ENCODE measurements at places on chromosomes 5 and 9. TPM values are rescaled to one million over a fixed set of nuclear protein-coding genes. Genes with fewer than 3 reads are reported as not detected.

DNA sequence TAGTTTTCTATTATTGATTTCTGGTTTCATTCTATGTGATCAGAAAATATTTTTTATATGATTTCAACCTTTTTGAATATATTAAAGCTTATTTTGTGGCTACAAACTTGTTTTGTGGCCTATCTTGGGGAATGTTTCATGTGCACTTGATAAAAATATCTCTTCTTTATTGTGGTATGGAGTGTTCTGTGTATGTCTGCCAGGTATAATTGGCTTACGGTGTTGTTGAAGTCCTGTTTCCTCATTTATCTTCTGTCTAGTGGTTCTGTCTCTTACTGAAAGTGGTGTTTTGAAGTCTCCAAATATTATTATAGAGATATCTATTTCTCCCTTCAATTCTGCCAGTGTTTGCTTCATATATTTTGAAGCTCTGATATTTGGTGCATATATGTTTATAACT is 9.6 kb downstream of the CARD19 start:
- no peak for DNase-seq
- H3K36me3 ChIP-seq: peaks cover 3% of the 10 kb centered on the region
- no peaks in the 10 kb centered on the region for H3K4me1 ChIP-seq
- no peaks in the 10 kb centered on the region for H3K27me3 ChIP-seq
- no peak overlapping the region for H3K27ac ChIP-seq

GRCh38 chr9:106697390-106697749 is 165.6 kb upstream of the ZNF462 start:
- no peak for DNase-seq
- H3K4me3 ChIP-seq: no peak overlapping the region
- no peaks in the 10 kb centered on the region for H3K27me3 ChIP-seq
- H3K36me3 ChIP-seq: no peaks in the 10 kb centered on the region
- H3K27ac ChIP-seq: no peak overlapping the region
- H3K4me1 ChIP-seq: no peaks in the 10 kb centered on the region

GRCh38 chr5:81314581-81314980 is 13.2 kb downstream of the ZCCHC9 start:
- H3K27ac ChIP-seq: no peak overlapping the region
- no peaks in the 10 kb centered on the region for H3K4me1 ChIP-seq
- H3K27me3 ChIP-seq: no peaks in the 10 kb centered on the region

DNA sequence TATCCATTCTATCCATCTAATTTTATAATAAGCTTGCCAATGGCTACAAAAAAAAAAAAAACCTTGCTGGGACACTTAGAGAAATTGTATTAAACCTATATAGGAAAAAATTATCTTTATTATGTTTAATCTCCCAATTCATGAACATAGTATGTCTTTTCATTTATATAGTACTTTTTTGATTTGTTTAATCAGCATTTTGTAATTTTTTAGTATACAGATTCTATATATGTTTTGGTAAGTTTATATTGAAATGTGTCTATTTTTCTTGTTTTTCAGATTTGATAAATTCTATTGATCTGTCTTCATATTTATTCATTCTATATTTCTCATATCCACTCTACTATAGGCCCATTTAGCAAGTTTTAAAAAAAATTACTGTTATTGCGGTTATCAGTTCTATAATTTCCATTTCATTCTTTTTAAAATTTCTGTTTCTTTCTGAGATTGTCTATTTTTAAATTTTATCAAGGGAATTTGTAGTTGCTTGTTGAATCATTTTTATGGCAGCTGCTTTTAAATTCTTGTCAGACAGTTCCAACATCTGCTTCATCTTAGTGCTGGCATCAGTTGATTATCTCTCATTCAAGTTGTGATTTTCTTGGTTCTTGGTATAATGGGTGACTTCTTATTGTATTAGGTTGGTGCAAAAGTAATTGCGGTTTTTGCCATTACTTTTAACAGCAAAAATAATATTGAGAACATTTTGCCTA is 170.1 kb upstream of the S1PR3 start:
- peaks cover 2% of the 10 kb centered on the region for H3K4me1 ChIP-seq
- no peak for DNase-seq
- no peaks in the 10 kb centered on the region for H3K27me3 ChIP-seq
- no peak overlapping the region for H3K27ac ChIP-seq
- H3K36me3 ChIP-seq: no peaks in the 10 kb centered on the region
- no peak overlapping the region for H3K4me3 ChIP-seq

DNA sequence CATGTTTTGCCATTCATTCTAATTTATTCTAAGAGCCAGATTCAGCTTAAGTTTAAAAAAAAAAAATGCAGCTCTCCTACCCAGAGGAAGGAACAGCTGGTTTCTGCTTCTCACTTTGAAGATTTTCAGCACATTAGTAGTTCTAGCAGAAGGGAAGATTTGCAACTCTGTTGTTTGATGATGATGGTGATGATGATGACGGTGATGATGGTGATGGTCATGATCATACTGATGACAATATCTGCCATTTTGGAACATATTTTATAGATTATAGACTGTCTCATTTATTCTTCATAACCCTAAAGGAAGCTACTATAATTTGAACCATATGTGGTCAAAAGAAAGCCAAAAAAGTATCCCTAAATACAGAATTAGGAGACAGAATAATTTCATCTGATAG is 7.9 kb upstream of the MED10 start:
- no peak overlapping the region for H3K4me3 ChIP-seq
- no peaks in the 10 kb centered on the region for H3K4me1 ChIP-seq
- no peaks in the 10 kb centered on the region for H3K36me3 ChIP-seq
- DNase-seq: no peak

SPAG8 gene
- total RNA-seq: 0.46 TPM

SHOC1 gene
- total RNA-seq: not detected

SPOCK1 gene
- total RNA-seq: 10.9 TPM

GRCh38 chr9:114522286-114522685 is 17.0 kb upstream of the WHRN start:
- H3K36me3 ChIP-seq: no peaks in the 10 kb centered on the region
- H3K27ac ChIP-seq: no peak overlapping the region
- no peak for DNase-seq
- H3K4me3 ChIP-seq: no peak overlapping the region
- H3K27me3 ChIP-seq: no peaks in the 10 kb centered on the region

DNA sequence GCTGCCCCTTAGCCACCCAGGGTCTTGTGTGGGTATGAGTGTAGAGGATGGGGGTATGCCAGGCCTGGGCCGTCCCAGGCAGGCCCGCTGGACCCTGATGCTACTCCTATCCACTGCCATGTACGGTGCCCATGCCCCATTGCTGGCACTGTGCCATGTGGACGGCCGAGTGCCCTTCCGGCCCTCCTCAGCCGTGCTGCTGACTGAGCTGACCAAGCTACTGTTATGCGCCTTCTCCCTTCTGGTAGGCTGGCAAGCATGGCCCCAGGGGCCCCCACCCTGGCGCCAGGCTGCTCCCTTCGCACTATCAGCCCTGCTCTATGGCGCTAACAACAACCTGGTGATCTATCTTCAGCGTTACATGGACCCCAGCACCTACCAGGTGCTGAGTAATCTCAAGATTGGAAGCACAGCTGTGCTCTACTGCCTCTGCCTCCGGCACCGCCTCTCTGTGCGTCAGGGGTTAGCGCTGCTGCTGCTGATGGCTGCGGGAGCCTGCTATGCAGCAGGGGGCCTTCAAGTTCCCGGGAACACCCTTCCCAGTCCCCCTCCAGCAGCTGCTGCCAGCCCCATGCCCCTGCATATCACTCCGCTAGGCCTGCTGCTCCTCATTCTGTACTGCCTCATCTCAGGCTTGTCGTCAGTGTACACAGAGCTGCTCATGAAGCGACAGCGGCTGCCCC is 2.6 kb downstream of the SLC35A4 start:
- peaks cover 4% of the 10 kb centered on the region for H3K4me1 ChIP-seq
- peaks cover 33% of the 10 kb centered on the region for H3K36me3 ChIP-seq
- H3K27ac ChIP-seq: no peak overlapping the region

Measured in H9 (cell line).